ENCODE measurements at places on chromosomes 12 and 14.

GRCh38 chr14:90045616-90046015 is 16.2 kb upstream of the KCNK13 start:
- no peak for DNase-seq

DNA sequence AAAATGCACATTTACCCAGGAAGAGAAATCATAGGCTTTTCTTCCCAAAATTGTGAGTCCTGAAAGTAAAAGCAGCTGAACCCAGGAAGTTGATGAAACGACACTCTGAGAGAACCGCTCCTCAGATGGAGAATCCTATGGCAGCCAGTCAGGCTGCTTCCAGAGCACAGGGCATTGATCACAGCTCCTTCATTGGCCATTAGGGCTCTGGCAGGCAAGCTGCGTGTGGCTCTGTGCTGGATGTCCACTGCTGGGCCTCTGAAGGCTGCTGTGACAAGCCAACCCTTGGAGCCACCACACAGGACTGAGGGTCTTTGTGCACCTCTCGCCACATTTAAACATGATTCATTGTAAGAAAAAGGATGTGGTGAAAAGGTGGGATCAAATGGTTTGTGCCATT is 89.4 kb downstream of the EXOC5 start:
- DNase-seq = no peak

DNA sequence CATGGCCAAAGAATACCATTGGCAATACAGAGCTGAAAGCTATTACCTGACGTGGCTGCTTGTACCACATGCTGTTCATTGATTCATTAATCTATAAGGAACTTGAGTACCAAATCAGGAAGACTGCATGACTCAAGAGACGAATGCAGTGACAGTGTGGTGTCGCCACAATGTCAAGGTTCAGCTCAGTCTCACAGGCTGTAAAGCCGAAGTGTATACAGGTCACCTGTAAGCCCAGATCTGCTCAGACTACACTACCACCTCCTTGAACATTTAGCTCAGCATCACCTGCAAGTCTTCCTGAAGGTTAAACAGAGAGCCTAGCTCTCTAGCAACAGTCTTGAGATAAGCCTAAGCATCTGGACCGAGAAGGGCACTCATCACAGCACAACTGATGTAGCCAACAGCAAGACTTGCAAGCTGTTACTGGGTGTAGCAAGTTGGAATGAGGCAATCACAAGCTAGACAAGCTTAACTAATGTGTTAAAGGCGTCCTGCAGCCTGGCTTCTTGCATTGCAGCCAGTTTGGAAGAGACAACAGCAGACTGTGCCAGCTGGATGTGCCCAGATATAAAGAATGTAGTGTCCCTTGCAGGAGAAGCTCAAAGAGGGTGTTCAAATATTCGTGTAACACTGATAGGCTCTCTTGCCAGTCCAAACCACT is 21.0 kb downstream of the TMTC1 start:
- DNase-seq = no peak

DNA sequence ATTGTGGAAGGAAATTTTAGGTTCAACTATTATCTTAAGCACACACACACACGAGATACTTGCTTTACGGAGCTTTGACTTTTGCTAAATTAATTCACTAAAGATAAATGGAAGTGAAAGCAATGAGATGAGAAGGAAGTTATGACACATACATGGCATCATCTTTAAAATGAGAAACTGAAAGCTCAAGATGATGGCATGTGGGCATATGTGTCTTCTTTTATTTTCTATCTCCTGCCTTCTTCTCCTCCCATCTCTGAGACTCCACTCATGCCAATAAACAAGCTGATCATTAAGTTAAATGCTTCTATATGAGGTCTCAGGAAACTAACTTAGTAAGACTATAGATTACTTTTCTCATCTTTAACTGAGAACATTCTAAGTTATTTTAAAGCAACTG is 216.7 kb downstream of the MED13L start:
- no peak for DNase-seq

GRCh38 chr14:95361373-95362137 is 41.8 kb upstream of the CLMN start:
- DNase-seq = no peak

GRCh38 chr14:71319666-71320065 is 412.4 kb downstream of the PCNX1 start:
- no peak for DNase-seq

- DNase-seq = no peak
Measured at GRCh38 chr12:76417116-76417515, 68.9 kb upstream of the BBS10 start.

- no peak for DNase-seq
Measured at GRCh38 chr12:68175557-68176061, 16.1 kb upstream of the IFNG start.

DNA sequence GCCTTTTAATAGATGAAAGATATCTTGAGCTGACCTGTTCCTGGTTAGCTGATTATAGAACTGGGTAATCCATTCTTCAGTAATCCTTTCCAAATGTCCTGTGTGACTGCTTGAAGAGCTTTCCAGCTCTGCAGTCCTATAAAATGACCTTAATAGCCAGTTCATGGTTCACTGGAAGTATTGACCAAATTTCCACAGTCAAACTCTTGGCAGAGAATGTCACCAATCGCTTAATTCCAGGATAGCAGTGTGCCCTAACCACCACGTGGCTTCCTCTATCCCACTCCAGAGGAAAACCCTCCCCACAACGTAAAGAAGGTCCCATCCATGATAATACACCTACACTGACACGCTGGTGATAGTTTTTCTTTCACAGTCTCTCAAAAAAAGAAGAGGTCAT is 17.4 kb downstream of the PRKAB1 start:
- no peak for DNase-seq

- no peak for DNase-seq
Measured at GRCh38 chr14:22097072-22097471, 423.5 kb upstream of the OR4E1 start.

DNA sequence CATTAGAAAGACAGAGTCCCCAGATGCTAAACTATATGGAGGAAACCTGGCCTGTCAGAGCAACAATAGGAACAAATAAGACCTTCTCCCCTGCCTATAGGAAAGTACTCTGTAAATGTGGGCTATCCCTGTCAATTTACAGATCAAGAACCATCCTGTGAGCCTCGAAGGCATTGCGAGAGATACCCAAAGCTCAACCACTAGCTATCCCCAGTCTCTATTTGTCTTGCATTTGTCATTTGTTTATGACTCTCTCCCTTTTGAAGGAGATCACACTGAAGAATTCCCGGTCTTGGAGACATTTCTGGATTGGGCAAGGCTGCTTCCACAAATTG is 42.7 kb upstream of the DHRS4 start:
- DNase-seq = no peak

Measured in NCI-H1436 treated with DMSO at 0.1 percent for 48 hours (cell line).